Activated T-cell treated with anti-CD3 and anti-CD28 coated beads, Interleukin-2, amount 50 U/mL, for 24 hours (primary cell): ENCODE measurements at places on chromosomes 5 and 9.

DNA sequence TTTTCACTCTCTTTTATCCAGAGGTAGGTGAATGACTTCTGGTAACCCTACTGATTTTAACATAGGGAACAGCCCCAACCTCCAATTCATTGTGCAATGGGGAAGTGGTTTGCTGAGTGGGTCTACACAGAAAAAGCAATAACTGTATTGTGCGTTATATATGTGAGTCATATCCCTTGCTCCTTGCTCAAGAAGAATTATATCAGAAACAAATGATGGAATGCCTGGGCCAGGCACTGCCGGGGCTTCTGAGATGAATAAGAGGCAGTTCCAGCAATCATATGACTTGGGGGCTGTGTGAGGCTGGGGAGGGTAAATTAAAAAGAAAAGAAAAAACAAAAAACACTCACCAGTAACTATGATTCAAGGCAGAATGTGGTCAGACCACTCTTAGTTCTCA is 79.2 kb upstream of the ABCA1 start:
- DNase-seq: no peak

GRCh38 chr5:166906991-166907713 is 1384.3 kb upstream of the WWC1 start:
- no peak for DNase-seq

DNA sequence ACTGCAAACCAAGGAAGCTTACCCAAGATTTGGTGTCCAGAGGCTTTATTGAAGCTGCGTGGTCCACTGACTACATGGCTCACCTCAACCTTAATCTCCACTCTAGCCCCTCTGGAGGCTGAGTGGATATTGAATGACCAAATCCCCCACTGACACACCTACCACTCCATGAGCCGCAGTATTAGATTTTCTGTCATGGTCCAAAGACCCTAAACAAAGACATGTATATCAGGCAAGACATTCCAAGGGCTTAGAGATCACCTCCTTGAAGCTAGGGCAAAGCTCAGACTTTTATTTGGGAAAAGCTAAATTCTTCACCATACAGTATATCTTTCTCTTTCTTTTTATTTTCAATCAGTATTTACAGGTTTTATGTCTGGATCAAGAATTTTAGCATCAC is 346.2 kb upstream of the CTNND2 start:
- DNase-seq: no peak

- no peak for DNase-seq
Observed at GRCh38 chr5:81774374-81774773, 23.5 kb upstream of the SSBP2 start.

GRCh38 chr9:26669701-26670670 is 222.6 kb downstream of the CAAP1 start:
- DNase-seq: no peak

- no peak for DNase-seq
Observed at GRCh38 chr5:14382640-14383039, 199.0 kb upstream of the OTULINL start.

DNA sequence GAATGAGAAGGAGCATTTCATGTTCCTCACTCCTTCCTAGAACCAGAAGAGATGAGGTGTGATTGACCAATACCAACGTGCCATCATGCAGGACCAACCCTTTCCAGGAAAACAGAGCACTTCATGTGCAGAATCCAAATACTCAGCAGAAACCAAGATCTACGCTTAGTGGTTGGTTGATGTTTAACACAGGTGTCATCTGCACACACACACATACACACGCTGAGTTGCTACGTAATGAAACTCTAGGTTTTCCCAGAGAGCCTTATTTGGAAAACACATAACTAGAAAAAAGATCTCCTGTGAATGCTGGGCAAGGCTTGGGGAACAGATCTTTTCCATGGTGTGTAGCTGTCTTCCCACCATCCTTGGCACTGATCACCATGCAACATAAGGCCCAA is 21.1 kb upstream of the ZNF622 start:
- no peak for DNase-seq

DNA sequence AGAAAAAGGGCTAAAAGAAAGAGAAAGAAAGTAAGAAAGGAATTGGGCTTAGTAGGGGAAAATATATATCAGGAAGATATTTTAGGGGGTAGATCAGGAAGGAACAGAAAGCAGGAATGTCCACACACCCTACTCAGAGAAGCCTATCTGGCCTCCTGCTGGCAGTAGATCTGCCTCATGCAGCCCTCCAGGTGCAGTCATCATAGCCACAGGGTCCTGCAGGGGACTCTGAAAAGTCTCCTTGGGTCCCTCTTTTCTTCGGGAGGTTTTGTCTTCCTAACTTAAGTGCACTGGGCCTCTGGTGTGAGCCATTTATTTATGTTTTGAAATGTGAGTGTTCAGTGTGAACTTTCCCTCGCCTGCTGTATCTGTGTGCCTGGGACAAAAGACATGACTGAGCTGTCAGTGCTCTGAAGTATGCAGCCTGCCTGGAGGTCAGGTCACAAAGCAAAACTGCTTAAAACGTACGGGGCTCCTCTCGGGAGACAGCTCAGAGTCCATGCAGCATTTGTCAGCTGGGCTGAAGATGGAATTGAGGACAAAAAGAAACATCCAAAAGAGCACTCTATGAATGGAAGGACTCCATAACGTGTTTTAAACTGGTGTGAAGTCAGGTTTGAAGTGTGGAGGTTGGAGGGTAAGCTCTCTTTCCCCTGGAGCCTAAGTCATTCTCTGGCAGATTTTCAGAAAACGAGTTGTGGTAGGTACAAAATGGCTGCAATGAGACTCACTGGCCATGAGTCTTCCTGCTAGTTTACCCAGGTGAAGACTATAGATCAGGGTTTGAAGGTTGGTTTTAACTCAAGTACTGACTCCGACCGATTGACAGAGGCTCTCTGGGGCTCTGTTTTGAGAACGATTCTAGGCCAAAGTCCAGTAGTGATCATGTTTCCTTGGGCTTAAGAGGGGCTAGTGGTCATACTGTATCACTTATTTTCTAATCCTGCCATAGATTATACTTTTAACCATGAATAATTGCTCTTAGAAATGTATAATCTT is 151.8 kb upstream of the GDNF start:
- DNase-seq: no peak

DNA sequence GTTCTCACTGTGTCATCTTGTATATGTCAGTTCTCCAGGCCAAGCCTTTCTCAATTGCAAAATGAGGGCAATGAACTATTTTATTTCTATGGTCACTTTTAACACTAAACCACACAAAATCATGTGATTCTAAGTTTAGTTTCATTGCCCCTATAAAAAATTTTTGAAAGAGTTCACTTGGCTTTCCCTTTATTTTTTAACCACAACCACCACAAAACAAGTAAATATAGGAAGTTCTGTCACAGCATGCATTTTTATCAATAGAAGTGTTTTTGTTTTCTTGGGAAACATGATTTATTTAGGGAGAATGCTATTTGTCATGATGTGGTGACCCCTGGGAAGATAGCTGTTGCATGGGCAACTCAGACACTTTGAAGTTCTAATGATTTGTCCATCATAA is 169.1 kb downstream of the CSNK1G3 start:
- DNase-seq: no peak

DNA sequence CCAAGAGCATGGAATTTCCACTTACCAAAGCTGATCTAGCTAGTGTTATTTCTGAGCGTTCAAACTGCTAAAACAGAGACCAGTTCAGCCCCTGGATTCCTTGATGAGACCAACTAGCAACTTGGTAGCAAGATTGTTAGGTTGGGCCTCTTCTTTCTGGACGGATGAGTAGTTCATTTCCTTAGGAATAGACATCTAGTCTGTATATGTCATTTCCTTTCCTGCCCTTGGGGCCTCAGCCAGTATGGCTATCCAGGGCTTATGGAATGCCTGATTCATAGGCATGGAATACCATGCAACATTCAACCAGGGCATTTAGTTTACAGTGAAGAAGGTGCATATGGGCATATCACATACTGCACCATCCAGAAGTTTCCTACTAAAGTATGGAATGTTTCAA is 14.5 kb upstream of the LPAR1 start:
- no peak for DNase-seq

- no peak for DNase-seq
Observed at GRCh38 chr5:83440826-83441225, 30.7 kb upstream of the VCAN start.

GRCh38 chr5:158698023-158698639 is 401.6 kb downstream of the EBF1 start:
- no peak for DNase-seq

GRCh38 chr5:61304590-61305381 is 27.3 kb upstream of the ZSWIM6 start:
- DNase-seq: no peak

DNA sequence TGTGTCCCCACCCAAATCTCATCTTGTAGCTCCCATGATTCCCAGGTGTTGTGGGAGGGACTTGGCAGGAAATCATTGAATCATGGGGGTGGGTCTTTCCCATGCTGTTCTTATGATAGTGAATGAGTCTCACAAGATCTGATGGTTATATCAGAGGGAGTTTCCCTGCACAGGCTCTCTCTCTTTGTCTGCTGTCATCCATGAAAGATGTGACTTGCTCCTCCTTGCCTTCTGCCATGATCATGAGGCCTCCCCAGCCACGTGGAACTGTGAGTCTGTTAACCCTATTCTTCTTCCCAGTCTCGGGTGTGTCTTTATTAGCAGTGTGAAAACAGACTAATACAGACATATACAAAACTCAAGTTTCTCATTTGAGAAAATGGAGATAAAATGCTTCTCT is 139.3 kb downstream of the FBXL7 start:
- no peak for DNase-seq

- DNase-seq: no peak
Observed at GRCh38 chr5:92372766-92373165, 989.6 kb upstream of the ARRDC3 start.

DNA sequence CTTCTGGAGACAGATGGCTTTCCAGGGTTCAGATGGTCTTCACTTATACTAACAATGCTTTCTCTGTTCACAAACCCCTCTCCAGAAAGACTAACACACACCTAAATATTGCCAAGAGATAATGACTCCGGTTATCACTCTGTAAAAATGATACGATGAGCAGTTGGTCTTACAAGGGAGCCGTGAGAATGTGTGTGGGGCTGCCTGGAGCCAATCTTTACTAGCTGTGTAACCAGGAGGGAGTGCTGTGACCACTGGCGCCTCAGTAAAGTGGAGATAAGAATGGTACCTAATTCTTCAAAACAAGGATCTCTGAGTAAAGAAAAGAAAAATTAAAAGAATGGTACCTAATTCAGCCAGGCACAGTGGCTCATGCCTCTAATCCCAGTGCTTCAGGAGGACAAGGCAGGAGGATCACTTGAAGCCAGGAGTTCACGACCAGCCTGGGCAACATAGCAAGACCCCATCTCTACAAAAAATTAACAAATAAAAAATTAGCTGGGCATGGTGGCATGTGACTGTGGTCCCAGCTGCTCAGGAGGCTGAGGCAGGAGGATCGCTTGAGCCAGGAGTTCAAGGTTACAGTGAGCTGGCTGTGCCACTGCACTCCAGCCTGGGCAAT is 39.9 kb upstream of the IL17B start:
- DNase-seq: no peak

GRCh38 chr9:20989923-20990341 is 41.5 kb downstream of the HACD4 start:
- no peak for DNase-seq

DNA sequence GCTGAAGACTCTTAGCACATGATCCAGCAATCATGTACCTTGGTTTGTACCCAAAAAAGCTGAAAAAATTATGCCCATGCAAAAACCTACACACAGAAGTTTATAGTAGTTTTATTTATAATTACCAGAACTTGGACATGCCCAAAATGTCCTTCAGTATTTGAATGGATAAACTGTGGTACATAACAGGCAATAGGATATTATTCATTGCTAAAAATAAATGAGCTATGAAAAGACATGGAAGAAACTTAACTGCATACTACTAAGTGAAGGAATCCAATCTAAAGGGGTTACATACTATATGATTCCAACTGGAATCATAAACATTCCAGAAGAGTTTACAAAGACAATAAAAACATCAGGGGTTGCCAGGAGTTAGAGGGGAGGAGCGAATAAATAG is 25.6 kb downstream of the FBXL17 start:
- no peak for DNase-seq

DNA sequence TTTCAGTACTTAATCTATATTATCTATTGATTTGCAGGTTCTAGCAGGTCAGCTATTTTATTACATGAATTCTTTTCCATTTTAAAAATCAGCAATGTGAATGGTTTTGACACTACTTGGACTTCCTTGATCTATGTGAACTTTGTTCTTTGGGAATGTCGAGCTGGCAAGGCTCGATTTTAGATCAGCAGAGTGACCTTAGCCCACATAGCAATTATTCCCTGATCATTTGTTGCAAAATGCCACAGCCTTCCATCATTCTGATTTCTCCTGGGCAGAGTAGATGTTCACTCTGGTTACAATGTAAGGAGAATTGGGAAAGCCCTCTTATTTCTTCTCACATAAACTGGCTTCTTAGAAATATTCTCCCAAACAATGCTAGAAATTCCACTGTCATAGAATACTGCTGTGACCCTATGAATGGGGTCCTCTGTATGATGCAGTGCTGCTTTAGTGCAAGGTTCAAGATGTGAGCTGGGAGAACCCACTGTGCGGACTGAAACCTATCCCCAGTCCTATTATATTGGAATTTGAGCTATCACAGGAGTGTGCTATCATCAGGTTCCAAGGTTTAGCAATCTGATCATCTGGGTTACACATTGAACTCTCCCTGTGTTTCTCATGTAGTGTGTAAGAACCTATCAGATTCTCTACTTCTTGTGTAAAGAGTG is 15.7 kb upstream of the GDA start:
- DNase-seq: no peak

- DNase-seq: no peak
Observed at GRCh38 chr9:35481347-35481975, 8.4 kb upstream of the RUSC2 start.

DNA sequence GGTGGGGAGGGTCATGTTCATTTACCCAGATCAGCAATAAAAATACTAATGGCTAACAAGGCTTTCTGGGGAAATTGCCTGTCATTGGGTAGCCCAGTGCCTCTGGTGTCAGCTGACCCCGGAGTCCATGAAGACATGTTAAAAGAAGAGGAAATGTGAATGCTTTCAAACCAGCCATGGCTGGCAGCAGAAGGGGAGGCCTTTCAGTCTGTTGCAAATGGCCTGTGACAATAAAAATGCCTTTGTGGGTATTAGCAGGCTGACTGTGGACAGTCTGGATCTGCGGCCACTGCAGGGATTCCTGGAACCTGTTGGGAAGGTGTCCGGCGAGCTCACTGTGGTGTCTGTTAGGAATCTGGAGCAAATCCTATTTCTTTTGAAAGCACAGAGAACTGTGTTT is 7.5 kb downstream of the ABL1 start:
- DNase-seq: no peak

- DNase-seq: no peak
Observed at GRCh38 chr9:93582550-93582949, 6.2 kb downstream of the PHF2 start.

GRCh38 chr5:57745700-57746651 is 263.4 kb upstream of the ACTBL2 start:
- DNase-seq: no peak

GRCh38 chr9:92984976-92985375 is 37.7 kb downstream of the FGD3 start:
- DNase-seq: no peak

DNA sequence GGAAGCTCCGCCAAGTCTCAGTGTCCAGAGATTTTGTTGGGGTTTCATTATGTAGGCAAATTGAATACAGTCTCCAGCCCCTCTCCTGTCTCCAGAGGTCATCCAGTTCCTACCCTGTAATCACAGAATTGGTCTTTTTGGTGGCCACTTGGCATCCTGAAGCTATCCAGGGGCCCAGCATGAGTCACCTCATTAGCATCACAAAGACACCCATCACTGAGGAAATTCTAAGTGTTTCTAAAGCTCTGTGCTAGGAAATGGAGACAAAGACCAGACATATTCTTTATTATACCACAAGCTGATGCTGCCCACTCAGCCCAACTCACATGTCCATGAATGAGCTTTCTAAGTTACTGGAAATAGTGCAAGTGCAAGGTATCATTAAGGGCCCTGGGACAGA is 229.9 kb downstream of the DOCK8 start:
- no peak for DNase-seq
